ENCODE measurements at places on chromosomes 7 and 10. TPM values are rescaled to one million over a fixed set of nuclear protein-coding genes. Genes with fewer than 3 reads are reported as not detected.

The SEC31B gene
- 49.2 TPM for total RNA-seq

DNA sequence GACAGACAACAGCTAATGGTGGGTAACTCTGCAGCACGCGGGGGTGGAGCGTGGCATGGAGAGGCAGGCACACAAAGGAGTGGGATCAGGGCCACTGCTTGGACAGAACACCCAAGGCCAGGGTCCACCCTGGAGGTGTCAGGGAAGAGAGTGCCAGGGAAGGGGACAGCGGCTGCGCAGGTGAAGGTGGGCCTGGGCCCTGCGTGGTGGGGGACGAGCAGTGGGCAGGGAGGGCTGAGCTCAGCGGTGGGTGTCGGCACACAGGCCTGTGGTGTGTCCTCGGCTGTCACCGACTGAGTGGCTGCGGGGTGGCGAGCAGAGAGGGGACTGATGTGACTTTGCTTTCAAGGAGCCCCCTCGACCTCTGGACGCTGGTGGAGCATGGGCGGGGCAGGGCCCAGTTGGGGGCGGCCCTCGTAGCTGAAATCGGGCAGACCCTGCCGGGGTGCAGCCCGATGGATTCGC lies 8.4 kb upstream of the SCART1 start:
- DNase-seq, result no peak

- no peak for DNase-seq
Observed at GRCh38 chr7:114150689-114151088, 231.9 kb upstream of the PPP1R3A start.

DNA sequence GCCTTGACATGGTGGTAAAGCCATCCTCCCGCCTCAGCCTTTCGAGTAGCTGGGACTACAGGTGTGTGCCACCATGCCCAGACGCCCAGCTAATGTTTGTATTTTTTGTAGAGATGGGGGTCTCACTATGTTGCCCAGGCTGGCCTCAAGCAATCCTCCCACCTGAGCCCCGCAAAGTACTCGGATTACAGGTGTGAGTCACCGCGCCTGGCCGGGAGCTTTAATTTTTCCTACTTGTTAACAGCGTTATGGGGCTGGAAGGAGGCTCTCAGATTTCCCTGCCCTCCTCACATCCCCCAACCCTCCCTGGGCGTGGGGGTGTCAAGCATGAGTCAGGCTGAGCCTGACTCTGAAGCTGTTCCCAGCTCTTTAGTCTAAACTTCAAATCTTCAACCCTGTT lies 8.3 kb downstream of the ALKBH4 start:
- no peak for DNase-seq

The PAX4 gene
- total RNA-seq, result not detected

GRCh38 chr7:87592300-87592699 lies 8.4 kb downstream of the ABCB1 start:
- no peak for DNase-seq

The DBF4 gene
- total RNA-seq, result 58.1 TPM

DNA sequence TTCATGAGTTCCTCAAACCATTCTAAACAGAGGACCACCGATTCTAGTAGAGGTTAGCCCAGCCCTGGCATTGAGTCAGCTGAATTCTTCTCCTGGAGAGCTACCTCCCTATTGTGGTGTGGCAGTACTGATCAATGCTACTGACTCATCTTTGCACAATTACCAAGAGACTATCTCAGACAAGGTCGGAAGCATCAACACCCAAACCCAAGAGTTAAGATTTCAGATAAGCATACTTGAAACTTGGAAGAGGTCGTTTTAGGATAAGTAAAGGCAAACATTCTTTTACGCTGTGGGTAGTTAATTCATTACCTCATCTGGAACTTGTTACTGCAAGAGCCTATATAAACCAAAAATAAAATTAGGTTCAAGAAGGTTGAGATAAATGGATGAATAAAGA lies 154.6 kb upstream of the NRBF2 start:
- no peak for DNase-seq

The GDF2 gene
- not detected for total RNA-seq

- DNase-seq, result no peak
Observed at GRCh38 chr10:69464801-69465401, 13.6 kb downstream of the TSPAN15 start.

DNA sequence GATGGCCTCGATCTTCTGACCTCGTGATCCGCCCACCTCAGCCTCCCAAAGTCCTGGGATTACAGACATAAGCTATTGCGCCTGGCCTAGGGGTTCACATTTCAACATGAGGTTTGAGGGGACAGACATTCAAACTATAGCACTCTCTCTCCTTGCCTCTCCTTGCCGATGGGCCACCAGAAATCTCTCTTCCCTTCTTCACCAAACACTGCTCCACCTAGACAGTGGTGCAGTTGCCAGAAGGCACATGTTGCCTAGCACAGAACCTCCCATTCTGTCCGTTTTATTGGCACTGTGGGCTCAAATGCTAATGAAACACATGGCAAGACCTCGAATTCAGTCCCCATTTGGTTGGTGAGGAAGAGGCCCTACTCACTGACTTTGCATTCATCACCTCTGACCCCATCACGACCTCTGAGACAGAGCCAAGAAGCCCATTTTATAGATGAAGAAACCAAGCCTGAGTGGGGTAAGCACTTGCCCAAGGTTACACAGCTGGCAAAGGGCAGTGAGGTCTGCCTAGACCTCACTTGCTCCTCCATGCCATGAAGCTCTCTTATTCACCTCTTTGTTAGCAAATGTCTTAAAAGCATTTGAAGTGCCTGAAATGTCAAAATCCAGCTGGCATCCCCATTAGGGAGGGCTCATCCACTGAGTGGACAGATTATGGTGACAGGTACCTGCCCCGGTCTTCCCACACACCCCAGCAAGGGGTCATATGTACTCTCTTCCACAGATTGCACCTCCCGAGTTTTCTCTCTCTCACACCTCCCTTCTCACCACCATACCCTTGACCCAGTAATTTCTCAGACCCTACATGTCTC lies 34.0 kb downstream of the GPRIN2 start:
- DNase-seq, result no peak

The CHRM2 gene
- not detected for total RNA-seq

GRCh38 chr7:134947329-134947728 lies 39.0 kb upstream of the AGBL3 start:
- no peak for DNase-seq

DNA sequence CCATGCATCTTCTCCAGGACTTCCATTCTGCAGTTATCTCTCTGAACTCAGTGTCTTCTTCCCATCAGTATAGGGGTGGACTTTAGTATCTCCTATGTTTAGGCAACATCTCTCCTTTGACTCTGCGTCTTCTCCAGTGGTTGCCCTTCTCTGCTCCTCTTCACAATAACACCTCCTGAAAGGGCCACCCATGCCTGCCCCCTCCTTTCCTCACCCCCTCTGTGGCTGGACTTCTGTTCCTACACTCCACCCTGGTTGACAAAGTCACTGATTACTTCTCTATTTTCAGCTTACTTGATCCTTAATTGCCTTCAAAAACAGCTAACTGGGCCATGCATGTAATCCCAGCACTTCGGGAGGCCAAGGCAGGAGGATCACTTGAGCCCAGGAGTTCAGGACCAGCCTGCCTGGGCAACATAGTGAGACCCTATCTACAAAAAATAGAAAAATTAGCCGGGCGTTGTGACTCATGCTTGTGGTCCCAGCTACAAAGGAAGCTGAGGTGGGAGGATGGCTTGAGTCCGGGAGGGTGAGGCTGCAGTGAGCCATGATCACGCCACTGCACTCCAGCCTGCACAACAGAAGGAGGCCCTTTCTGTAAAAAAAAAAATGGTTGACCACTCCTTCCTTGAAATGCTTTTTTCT lies 13.7 kb downstream of the SRGN start:
- DNase-seq, result peak; percentile 69

DNA sequence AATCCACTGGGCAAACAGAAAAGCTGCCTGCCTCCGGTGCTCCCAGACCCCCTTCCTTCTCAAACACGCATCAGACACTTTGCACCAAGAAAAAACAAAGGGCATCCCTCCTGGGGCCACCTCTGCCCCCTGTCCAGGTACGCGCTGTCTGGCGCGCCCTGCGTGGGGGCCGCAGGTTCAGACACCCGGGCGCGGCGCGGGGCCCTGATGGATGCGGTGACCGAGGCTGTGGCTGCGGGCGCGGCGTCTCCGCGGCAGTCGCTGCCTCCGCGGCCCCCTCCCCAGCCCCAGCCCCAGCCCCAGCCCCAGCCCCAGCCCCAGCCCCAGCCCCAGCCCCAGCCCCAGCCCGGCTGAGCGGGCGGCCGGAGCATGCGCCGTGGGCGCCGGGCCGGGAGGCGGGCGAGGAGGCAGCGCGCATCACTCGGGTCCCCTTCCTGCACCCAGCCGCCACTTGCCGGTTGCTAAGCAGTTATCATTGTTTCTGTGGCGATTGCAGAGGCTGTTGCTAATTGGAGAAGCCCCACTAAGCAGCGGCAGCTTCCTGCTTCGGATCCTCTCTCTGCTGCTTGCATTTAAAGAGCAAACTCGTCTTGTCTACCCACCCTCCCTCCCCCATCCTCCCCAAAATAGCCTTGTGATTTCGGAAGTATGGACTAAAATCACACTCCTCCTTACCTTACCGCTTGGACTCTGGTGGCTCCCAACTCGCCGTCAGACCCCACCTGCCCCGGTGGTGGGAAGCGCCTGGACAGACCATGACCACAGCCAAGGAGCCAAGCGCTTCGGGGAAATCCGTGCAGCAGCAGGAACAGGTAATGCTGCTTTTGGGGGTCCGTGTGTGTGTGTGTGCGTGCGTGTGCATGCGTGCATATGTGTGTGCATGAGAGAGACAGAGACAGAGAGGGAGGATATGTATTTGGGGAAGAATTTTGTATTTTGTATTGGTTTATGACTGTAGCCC lies 252.8 kb downstream of the DPP6 start:
- no peak for DNase-seq

GRCh38 chr7:35971133-35971891 lies 170.5 kb downstream of the SEPTIN7 start:
- no peak for DNase-seq

DNA sequence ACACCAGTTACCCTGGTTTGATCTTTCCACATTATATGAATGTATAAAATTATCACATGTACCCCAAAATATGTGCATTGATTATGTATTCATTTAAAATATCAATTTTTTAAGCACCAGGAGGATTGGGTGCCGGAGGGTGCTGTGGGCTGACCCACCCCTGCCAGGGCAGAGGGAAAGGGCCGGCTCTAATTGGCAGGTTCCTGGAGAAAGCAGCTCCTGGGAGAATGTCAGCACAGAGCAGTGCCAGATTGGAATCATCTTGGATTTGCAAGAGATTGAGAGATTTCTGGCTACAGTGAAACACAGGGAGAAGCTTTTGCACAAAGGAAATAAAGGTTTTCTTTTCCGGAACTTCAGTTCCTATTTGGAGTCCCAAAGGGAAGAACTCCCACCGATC lies 264.4 kb upstream of the TCERG1L start:
- DNase-seq, result no peak

DNA sequence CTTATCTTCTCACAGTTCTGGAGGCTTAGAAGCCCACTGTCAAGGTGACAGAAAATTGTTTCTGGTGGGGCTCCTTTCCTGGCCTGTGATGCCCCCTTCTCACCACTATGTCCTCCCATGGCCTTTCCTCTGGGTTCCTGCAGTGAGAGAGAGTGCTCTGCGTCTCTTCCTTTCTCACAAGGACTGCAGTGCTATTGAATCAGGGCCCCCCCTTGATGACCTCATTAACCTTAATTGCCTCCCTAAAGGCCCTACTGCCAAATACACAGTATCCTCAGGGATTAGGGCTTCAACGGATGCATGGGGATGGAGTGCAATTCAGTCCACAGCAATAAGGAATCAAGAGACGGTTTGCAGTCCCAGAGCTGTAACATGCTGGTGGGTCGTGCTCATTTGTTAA lies 82.0 kb upstream of the GRB10 start:
- DNase-seq, result no peak

DNA sequence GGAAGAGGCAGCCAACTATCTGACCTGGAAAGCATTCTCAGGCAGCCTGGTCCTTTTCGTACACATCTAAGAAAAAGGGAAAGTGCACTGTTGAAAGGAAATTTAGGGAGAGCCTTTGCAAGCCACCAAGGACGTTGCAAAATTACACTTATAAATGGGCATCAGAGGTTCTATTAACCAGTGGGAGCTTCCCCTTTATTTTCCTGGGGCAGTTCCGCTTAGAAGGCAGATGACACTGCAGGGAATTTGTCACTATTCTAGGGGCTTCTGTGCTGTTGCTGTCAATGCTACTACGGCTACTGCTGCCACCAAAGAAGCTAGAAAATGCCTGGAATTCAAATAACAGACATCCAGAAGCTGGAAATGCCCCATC lies 79.6 kb upstream of the AUTS2 start:
- no peak for DNase-seq

The MYH16 gene
- not detected for total RNA-seq

GRCh38 chr7:50119815-50120637 lies 27.0 kb upstream of the ZPBP start:
- peak; percentile 12 for DNase-seq

GRCh38 chr10:22630234-22631174 lies 83.9 kb downstream of the PIP4K2A start:
- no peak for DNase-seq

DNA sequence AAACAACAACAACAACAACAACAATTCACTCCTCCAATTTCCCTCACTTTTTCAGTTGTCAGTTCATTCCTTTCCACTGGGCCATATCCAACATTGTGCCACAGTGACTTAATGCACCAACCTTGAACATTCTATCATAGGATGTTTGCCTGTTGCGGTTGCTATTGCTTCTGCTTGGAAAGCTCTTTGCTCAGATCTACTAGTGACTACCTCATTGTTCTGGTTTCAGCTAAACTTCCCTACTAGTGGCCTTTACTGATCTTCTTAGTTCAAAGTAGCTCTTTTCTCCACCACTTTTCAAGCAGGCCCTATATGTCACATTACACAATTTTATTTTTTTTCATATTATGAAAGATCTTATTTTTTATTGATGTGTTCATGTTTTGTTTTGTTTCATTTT lies 9.8 kb upstream of the STEAP4 start:
- no peak for DNase-seq

The OR2A12 gene
- total RNA-seq, result not detected

DNA sequence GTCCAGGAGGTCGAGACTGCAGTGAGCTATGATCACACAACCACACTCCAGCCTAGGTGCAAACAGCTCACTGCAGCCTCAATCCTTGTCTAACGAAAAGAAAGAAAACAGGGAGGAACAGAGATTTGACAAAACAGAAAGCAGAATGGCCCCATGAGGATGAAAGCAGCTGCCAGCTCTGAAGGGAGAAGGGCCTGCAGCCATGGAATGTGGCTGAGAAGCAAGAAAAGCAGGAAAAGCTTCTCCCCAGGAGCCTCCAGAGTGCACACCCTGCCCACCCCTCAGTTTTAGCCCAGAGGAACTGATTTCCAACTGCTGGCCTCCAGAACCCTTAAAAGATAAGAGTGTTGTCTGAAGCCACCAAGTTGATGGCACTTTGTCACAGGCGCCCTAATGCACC lies 13.0 kb downstream of the ESYT2 start:
- no peak for DNase-seq
